ENCODE measurements at places on chromosomes 2 and 18. TPM values are rescaled to one million over a fixed set of nuclear protein-coding genes. Genes with fewer than 3 reads are reported as not detected.

Gene SLC23A3
- total RNA-seq: 1.5 TPM

Gene UPP2
- total RNA-seq: not detected

DNA sequence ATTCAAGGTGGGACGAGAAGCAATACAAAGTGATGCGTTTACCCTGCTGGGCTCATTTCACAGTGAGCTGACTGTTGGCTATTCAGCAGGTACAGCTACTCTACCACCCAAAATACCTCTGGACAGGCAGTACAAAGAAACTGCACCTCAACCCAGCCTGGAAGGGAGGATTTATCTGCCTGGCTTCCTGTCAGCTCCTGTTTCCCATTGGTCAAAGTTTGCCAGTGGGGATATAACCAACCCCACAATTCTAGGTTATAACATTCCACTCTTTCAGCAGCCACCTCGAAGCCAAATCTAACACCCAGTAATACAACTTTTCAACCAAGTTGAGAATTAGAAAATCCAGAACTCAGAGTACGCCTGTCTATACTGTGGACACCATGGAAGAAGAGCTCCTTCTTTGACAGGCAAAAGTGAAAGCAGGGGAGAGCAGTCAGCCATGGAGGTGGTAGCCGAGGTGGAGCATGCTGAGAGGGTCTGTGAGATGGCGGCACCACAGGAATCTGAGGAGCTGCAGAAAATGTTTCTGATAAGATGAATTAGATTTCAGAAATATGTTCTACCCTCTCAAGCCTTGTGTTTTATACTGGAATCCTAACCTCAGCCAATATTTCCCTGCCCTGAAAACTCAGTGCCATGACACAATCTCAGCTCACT lies 10.8 kb downstream of the DUSP19 start:
- DNase-seq: no peak

GRCh38 chr18:50341443-50341842 lies 33.4 kb upstream of the SKA1 start:
- no peak for DNase-seq

DNA sequence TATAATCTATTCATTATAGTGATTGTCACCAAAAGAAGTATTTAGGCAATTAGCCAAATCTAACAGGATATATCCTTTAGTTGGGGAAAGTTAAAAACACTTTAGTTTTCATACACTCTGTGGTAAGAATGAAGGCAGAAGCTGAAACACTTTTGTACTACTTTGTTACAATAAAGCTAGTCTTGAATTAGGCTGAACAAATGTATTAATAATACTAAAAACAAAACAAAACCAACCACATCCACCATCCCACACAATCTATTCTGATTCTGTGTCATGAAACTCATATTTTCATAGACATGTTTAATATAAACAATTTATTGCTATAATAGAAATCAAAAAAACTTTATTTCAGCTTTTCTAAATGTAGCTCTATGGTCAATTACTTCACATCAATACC lies 508.8 kb downstream of the ZEB2 start:
- DNase-seq: no peak

DNA sequence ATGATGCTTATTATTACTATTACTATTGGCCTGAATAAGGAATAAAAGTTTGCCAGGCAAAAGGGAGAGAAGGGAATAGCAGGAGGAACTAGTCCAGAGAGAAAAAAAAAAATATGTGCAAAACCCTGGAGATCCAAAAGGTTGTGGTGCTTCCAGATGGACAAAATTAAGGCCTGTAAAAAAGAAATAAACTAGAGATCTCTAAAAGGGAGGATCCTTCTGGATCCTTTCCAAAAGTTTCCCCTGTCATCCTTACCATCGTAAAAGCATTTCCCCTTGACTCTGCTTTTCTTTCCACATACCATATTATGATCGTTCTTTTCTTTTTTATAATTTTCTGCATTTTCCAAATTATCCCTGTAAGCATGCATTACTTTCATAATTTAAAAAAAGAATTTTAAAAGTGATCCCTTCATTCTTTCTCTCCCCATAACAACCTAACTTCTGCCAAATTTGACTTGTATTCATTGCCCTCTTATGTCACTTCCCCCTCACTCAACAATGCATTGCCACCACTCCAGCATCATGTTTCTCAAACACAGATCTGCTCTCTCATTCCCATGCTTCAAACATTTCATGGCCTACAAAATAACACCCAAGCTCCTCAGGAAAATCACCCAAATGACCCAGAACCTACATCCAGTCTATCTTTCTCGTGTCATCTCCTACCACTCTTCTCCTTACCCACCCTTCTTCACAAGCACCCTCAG lies 40.3 kb downstream of the RBMS1 start:
- no peak for DNase-seq

- no peak for DNase-seq
These were observed 73.1 kb downstream of the TGOLN2 start for GRCh38 chr2:85254540-85255300.

DNA sequence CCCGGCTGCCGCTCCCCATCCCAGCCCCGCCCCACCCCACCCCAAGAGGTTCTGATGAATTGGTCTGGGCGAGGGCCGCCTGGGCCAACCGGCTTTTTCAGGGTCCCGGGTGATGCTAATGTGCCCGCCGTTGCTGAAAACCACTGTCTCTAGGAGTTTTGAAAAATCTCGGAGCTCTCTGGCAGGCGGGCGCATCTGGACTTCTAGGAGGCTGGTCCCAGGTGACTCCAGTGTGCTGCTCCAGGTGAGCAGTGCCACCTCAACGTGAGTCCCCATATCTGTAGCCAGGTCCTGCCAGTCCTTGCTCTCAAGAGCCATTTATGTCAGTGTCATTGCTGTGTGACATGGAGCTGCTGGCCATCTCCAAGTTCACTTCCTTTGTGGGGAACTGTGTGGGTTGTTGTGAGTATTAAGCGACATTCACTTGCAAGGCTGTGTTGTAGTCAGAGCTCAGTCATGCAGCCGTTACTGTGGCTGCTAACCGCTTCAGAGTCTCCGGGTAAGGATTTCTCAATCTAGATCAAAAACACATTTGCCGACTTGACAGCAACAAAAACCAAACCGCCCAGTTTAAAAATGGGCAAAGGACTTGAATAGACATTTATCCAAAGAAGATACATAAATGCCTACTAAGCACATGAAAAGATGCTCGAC lies at the start of gene RFX8:
RFX8 (minus strand) TSS at position 382 of the 654 bp plus-strand sequence. CDS start 8,264 bp downstream, outside the sequence.
- DNase-seq: peak; percentile 94

DNA sequence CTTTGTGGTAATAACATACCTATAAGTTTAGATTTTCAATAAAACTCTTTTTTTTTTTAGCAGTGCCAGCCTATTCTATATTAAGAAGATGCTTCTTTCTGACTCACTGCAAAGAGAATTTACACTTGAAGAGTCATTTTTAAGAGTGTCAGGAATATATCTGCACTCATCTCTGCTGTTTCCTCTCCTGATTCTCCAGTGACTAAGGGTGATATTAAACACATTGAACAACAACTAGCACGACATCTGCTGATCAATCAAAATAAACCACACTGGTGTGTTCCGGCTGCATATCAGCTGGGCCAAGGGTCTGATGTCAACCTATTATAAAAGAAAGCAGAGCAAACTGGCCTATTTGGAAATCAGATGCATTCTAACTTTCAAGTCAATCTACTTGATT lies 15.0 kb downstream of the RAB27B start:
- peak; percentile 16 for DNase-seq

DNA sequence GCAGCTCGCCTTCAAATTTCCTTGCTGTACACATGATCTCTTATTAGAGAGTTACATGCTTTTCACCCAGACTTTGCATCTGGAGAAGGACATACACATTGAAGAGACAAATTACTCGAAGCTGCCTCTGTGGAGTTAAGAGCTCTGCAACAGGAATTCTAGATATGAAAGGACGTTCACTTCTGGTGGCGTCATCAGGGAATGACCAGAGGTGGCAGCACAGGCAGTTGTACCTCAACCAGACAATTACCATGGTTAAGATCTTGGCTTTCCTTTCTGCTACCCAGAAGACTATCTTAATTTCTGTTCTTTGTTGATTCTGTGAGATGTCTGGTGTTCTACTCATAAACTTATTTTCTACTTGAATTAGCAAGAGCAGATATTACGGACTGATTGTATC lies 39.1 kb upstream of the MC4R start:
- no peak for DNase-seq
